ENCODE measurements at places on chromosomes 3 and 15. TPM values are rescaled to one million over a fixed set of nuclear protein-coding genes. Genes with fewer than 3 reads are reported as not detected.

- H3K27me3 ChIP-seq = no peaks in the 10 kb centered on the region
- H3K36me3 ChIP-seq = peaks cover 64% of the 10 kb centered on the region
- H3K4me1 ChIP-seq = peaks cover 8% of the 10 kb centered on the region
- no peak overlapping the region for H3K27ac ChIP-seq
- DNase-seq = no peak
- H3K4me3 ChIP-seq = no peak overlapping the region
These were observed 19.0 kb downstream of the FAN1 start for GRCh38 chr15:30922480-30923311.

GRCh38 chr15:43314171-43314570 lies 16.2 kb downstream of the LCMT2 start:
- no peaks in the 10 kb centered on the region for H3K36me3 ChIP-seq
- H3K4me1 ChIP-seq = no peaks in the 10 kb centered on the region
- DNase-seq = no peak
- no peaks in the 10 kb centered on the region for H3K27me3 ChIP-seq

DNA sequence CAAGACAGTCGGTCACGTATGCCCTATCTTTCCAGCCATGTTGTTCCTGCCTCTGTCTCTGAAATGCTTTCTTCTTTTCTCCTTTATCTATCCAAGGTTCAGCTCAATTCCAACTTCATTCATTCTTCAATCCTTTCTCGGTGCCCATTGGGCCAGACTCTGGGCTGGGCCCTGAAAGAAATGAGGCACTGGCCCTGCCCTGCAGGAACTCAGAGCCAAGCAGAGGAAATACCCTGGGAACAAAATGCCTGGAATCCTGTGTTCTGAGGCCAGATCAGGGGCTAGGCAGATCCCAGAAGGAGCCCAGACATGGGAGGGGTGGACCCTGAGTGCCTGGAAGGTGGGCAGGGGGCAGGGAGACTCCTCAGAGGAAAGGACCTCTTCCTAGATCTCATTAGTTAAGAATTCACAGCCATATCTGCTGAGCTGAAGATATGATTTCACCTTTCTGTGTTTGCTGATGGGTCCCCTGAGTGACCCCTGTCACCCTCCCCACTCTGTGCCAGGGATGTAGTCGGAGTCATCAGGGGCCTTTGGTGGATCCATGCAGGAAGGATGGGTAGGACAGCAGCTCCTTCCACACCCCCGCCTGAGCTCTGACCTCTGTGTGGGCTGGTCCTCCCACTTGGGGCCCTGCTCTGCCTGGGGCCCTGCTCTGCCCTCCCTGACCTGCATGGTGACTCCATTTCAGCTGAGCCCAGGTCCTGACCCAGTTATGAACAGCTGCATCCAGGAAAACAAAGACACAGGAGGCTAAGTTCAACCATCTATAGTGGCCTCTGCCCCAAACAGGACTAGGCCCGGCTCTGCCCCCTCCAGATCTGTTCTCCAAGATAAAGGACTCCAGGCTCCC lies 5.3 kb upstream of the DAPK2 start:
- no peak overlapping the region for H3K4me3 ChIP-seq
- no peaks in the 10 kb centered on the region for H3K36me3 ChIP-seq
- H3K27ac ChIP-seq = no peak overlapping the region
- no peaks in the 10 kb centered on the region for H3K4me1 ChIP-seq

GRCh38 chr3:187985647-187986046 lies 168.3 kb upstream of the LPP start:
- no peak overlapping the region for H3K27ac ChIP-seq
- DNase-seq = no peak
- H3K36me3 ChIP-seq = no peaks in the 10 kb centered on the region
- H3K27me3 ChIP-seq = no peaks in the 10 kb centered on the region

GRCh38 chr3:127174715-127175140 lies 18.2 kb upstream of the PRR23E start:
- no peaks in the 10 kb centered on the region for H3K27me3 ChIP-seq
- peak; percentile 4 for DNase-seq
- H3K4me3 ChIP-seq = no peak overlapping the region
- H3K36me3 ChIP-seq = no peaks in the 10 kb centered on the region

GRCh38 chr3:48960841-48961413 lies 29.1 kb upstream of the P4HTM start:
- no peak overlapping the region for H3K4me3 ChIP-seq
- no peaks in the 10 kb centered on the region for H3K36me3 ChIP-seq
- H3K4me1 ChIP-seq = no peaks in the 10 kb centered on the region
- no peak overlapping the region for H3K27ac ChIP-seq
- DNase-seq = no peak

DNA sequence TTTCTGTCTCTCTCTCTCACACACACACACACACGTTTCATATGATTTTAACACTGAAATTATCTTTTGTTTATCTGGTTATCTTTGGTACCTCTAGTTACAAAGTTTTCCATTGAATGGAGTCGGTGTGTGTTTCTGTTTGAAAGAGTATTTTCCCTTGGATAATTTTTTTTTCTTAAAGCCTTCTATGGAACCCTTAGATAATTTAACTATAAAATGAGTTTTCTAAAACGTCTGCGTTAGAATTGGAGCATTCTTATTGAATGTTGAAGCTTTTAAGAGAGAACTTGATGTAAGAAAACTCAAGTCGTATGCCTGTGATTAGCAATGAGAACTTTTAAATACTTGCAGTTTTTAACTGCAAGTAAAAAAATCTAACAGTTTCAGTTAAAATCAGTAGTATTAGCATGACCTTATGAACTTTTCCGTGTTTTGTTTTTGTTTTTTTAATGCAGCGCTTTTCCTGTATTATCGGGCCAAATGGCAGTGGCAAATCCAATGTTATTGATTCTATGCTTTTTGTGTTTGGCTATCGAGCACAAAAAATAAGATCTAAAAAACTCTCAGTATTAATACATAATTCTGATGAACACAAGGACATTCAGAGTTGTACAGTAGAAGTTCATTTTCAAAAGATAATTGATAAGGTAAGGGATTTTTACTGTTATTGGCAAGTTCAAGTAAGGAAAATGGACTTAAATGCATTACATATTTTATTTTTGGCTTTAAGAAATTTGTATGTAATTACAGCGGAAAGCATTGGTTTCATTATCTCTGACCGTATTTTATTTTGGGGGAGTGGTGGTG lies 3.0 kb downstream of the SMC4 start:
- no peaks in the 10 kb centered on the region for H3K27me3 ChIP-seq
- DNase-seq = no peak
- no peaks in the 10 kb centered on the region for H3K4me1 ChIP-seq
- no peak overlapping the region for H3K4me3 ChIP-seq
- H3K27ac ChIP-seq = peak overlapping the region; percentile 9

- H3K4me1 ChIP-seq = no peaks in the 10 kb centered on the region
- no peak for DNase-seq
- no peaks in the 10 kb centered on the region for H3K27me3 ChIP-seq
- no peaks in the 10 kb centered on the region for H3K36me3 ChIP-seq
- no peak overlapping the region for H3K27ac ChIP-seq
These were observed 14.4 kb upstream of the TSPAN3 start for GRCh38 chr15:77085297-77085696.

DNA sequence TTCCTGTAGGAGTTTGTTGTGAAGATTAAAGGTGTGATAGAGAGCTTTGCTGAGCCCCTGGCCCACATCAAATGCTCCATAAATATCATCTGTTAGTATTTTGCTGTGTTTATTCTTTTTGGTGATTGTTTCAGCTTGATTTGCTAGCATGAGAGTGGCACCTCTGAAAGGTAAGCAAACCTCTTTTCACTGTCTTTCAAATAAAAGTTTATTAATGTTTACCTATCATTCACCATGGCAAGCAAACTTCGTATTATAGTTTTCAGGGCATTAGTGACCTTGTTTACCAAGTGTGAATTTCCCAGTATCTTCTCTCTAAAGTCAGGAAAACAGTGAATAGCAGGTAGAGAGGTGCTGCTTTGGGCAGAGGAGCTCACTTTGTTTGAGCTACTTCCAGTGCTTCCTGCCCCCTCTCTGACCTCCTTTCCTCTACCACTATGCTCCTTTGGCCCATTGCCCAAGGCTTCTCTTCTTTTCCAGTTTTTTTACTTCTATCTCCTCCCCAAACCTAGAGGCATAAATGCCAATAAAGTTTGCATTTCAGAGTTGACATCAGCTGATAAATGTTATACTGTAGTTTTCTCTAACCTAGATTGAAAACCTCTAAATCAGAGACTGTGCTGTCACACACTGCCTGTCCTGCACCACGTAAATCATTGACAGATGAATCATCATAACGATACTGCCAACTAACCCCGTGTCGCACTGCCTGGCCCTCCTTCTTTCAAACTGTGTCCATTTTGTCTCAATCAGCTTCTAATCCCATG lies 569.0 kb downstream of the TUSC7 start:
- peak overlapping the region; percentile 78 for H3K27ac ChIP-seq
- H3K36me3 ChIP-seq = no peaks in the 10 kb centered on the region
- no peaks in the 10 kb centered on the region for H3K27me3 ChIP-seq
- no peaks in the 10 kb centered on the region for H3K4me1 ChIP-seq

DNA sequence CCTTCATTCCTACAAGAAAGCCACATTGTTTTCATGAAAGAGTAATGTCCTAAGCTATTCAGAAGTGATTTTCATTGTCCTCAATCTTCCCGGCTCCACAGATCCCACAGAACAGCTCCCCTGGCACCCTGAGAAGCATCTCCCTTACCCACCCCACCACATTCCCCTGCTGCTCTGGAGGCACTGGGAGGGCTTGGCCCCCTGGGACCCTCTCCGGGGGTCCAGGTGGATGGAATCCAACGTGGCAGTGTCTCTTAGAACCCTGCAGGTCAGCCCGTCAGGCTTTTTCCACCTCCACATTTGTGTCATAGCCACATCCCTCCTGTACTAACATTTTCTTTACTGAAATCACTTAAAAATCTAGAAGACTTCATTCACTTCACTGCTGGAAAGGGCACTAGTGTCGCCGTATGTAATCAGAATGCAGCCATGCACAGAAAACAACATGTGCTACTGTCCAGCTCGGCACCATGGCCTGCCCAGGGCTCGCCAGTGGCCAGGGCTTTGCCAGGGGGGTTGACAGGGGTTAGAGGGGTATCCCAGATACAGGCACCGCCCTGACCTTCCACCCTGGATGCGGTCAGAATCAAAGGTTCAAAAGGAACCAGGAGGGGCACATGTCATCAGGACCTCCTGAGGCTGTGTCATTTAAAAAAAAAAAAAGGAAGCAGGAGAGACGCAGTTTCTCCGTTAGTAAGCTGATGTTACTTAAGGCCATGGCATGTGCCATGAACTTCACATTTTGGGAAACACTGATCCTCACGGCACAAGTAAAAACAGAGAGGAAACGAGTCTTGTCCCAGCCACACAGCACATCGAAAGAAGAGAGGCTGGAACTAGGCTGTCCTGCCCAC lies 106.3 kb downstream of the LSM3 start:
- DNase-seq = no peak
- H3K4me1 ChIP-seq = no peaks in the 10 kb centered on the region
- H3K36me3 ChIP-seq = no peaks in the 10 kb centered on the region
- H3K27me3 ChIP-seq = no peaks in the 10 kb centered on the region

DNA sequence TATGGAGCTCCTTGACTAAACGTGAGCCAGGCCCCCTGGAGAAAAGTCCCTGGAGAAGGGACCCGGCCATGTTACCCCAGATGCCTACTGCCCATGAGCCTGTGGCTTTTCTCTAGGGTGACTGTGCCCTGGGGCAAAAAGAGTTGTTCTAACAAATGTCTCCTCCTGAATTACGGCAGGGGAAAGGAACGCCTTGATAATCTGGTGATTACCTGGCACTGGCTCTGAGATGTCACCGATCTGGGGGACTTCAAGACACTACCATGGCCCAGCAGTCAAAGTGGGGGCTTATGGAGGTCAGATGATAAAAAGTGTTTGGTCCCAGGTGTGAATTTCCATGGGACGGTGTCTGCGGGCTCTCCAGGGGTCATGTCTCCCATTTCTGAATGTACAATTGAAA lies 140.7 kb downstream of the KLF13 start:
- H3K27ac ChIP-seq = no peak overlapping the region
- H3K36me3 ChIP-seq = no peaks in the 10 kb centered on the region
- no peaks in the 10 kb centered on the region for H3K4me1 ChIP-seq
- DNase-seq = no peak
- H3K27me3 ChIP-seq = no peaks in the 10 kb centered on the region

GRCh38 chr3:29065211-29065785 lies 215.6 kb upstream of the RBMS3 start:
- no peaks in the 10 kb centered on the region for H3K36me3 ChIP-seq
- H3K27ac ChIP-seq = no peak overlapping the region
- H3K4me1 ChIP-seq = no peaks in the 10 kb centered on the region
- no peaks in the 10 kb centered on the region for H3K27me3 ChIP-seq
- peak; percentile 14 for DNase-seq

DNA sequence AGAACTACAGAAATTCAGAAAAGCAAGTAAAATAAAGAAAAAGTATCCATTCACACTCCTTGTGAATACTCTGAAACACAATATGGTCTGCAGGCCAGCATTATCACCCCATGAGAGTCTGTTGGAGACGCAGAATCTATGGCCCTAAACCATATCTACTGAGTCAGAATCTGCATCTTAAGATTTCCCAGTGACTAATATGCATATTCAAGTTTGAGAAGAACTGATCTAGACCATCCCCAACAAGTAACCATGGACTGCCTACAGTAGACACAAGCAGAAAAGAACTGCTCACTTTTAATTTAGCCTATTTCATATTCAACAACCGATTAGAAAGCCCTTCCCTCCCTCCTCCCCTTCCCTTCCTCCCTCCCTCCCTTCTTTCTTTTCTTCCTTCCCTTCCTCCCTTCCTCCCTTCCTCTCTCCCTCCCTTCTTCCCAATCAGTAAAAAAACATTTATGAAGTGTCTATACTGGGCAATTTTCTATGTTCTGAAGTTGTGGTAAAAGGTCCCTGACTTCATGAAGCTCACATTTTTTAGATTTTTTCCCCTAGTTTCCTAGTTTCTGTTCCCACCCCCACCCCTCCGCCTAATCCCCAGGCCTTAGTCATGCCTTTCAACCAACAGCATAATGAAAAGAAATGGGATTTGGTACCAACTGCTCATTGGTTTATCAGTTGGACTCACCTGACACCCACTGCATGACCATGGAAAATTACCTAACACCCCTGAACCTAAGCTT lies 125.2 kb downstream of the CNTN3 start:
- no peak overlapping the region for H3K4me3 ChIP-seq
- no peak overlapping the region for H3K27ac ChIP-seq
- H3K27me3 ChIP-seq = no peaks in the 10 kb centered on the region
- no peaks in the 10 kb centered on the region for H3K4me1 ChIP-seq
- H3K36me3 ChIP-seq = no peaks in the 10 kb centered on the region

DNA sequence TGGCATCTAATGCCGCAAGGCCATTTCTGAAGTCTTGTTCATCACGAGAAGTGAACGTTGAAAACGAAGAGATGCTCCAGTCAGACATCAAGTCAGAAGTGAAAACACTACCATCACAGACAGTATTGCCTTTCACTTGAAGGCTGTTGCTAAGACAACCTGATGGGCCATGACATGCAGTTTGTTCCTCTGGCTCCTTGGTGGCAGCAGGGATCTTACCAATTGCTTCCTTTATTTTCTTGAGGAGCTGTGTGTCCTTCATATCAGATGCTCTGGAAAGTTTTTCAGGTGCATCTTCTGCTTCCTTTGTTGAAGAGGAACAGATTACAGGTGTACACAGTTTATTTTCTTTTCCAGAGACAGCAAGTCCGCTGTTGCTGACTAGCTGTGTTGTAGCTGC lies 30.7 kb upstream of the MYLK start:
- H3K4me1 ChIP-seq = no peaks in the 10 kb centered on the region
- no peak for DNase-seq
- H3K4me3 ChIP-seq = no peak overlapping the region
- no peaks in the 10 kb centered on the region for H3K27me3 ChIP-seq
- H3K27ac ChIP-seq = no peak overlapping the region
- no peaks in the 10 kb centered on the region for H3K36me3 ChIP-seq

Gene SEMA3G
- 0.72 TPM for total RNA-seq

Gene ZBED2
- total RNA-seq = not detected

Gene CTXN2
- not detected for total RNA-seq

Gene PTX3
- total RNA-seq = not detected

Gene CLDN18
- total RNA-seq = not detected
